MV-4-11 (cell line): ENCODE measurements at places on chromosomes 6 and 20.

DNA sequence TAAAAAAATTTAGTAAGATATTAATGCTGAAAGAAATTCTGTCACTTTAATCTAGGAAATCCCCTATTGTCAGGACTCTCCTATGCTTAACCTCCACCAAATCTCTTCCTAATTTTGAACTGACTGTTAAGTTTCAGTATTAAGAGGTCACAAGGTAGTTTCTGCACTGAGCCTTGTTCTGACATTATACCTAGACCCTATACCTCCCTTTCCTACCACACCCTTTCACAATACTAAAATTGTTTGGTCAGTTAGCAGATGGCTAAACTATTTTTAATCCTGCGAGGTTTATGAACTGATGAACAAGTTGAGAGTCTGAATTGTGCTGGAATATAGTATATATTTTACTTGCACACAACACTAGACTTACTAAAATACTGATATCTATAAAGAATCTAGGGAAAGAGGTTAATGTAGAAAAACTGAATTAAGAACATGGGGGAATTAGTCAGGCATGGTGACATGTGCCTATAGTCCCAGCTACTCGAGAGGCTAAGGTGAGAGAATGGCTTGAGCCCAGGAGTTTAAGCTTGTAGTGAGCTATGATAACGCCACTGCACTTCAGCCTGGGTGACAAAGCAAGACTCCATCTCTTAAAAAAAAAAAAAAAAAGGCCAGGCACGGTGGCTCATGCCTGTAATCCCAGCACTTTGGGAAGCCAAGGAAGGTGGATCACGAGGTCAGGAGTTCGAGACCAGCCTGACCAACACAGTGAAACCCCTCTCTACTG, 51.5 kb downstream of the HBS1L start:
- DNase-seq, result peak; percentile 32

DNA sequence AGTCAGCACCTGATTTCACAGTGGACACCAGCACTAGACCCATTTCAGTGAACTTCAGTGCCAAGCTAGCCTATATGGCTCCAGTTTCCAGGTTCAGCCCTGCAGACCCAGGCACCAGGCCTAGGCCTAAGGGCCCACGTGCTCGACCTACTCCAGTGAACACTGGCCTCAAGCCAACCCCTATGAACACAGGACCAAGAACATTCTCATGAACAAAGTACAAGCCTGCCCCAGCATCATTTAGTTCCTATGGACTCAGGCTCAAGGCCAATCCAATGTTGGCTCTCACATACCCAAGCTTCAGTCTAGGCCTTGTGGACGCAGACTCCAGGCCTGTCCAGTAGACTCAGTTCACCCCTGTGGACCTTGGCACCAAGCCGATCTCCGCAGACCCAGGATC, 385.5 kb downstream of the DHX35 start:
- no peak for DNase-seq

GRCh38 chr6:90424580-90424979, 127.9 kb upstream of the BACH2 start:
- DNase-seq, result no peak

- no peak for DNase-seq
Measured at GRCh38 chr20:60467771-60468170, 509.5 kb downstream of the CDH26 start.

- no peak for DNase-seq
Measured at GRCh38 chr6:23176883-23177282, 607.5 kb downstream of the HDGFL1 start.

GRCh38 chr6:24757611-24758010, 17.1 kb upstream of the GMNN start:
- peak; percentile 46 for DNase-seq

DNA sequence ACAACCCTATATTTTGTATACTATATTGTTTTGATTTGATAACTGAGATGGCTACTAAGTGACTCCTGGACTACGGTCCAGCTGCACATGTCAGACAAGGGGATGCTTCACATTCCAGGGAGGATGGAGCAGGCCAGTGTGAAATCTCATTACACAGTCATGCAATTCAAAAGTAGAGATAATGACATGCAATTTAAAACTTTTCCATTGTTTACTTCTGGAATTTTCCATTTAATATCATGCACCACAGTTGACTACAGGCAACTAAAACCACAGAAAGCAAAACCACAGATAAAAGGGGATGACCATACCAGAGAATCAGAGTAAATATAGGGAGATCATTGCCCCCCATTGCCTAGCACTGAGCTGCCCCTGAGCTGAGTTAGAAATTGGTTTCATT, 366.4 kb downstream of the BTBD9 start:
- no peak for DNase-seq

- peak; percentile 25 for DNase-seq
Measured at GRCh38 chr20:48706116-48706656, 121.6 kb downstream of the PREX1 start.

DNA sequence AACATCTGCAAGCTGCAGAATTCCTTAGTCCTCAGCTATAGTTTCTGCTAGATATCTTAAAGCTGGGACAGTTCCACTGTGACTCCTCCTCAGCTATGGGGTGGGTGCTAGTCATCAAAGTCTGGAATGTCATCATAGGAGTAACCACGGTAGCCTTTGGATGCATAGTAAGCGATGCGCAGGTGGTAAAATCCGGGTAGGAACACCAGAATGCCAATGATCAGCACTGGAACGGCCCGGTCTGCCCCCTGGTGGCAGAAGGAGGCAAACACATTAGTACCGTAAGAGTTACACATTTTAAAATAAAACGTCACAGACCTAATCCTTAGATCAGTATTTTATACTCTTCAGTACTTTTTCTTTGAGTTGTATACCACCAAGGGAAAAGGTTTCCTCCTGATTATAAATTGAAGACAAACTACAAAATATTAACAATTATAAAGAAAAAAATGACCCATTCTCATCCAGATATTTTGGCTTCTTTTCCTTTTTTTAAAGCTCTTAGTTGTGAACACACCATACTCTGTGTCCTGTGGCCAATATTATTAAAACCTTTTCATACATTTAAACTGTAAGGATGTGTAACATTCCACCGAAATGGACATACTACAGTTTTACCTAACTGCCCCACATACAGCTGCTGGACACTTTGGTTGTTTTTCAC, 18.9 kb downstream of the PCNA start:
- DNase-seq, result peak; percentile 40

DNA sequence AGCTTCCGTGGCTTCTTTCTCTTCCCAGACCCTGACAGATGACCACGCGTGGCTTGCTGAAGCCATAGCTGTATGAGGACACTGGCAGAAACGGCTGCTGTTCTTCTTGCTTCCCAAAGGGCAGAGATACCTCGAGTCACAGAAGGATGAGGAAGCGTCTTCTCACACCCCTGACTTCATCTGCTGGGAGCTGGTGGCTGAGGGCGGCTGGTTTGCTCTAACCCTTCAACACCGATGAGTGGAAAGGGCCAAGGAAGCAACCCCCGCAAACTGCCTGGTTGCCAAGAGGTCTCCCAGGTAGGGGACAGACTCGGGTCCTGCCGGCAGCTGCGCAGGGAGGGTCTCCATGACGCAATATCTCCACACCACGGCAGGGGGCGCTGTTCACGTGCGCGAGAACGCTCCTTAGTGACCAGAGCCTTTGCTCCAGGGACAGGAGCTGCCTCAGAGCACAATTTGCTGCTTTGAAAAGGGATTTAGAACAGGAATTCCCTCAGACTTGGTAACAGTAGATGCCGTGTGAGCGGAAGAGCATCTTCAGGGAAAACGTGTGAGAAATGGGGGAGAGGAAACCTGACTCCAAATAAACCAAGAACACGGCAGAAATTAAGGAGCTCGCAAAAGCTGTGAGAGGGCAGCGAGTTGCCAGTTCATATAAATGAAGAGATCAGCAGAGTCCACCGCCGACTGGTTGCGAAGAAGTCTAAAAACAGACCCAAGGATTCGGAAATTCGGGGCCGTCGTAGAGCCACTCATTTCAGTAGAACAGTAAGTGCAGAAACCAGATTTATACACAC, 80.2 kb downstream of the ERMARD start:
- DNase-seq, result peak; percentile 31

- no peak for DNase-seq
Measured at GRCh38 chr6:130274007-130274406, 51.3 kb upstream of the SAMD3 start.

GRCh38 chr20:19531446-19531845, 226.6 kb upstream of the RIN2 start:
- DNase-seq, result no peak

DNA sequence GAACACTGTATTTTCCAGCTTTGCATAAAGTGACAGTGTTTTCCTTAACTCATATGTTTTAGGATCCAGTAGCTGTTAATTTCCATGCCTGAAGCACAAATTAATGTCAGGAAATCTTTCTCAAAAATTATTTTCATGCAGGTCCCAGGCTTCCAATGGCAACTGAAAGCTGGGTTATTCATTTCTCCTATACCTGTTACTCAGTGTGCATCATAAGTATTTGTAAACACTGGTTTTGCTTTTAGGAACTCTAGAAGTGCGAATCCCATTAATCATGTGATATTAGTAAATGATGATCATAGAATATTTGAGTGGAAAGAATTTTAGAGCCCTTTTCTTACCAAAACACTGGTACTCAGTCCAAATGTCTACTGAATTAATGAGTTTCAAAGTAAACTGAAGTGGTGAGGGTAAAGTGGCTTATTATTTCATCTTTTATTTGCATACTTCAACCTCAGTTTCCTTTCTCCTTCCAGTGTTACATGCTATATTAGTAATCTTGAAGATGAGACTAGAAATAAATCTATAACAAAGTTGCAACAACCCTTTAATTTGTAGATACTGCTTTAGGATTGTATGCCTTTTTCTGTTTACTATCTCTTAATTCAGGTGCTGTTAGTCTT, 124.0 kb downstream of the ZFAND3 start:
- DNase-seq, result no peak

DNA sequence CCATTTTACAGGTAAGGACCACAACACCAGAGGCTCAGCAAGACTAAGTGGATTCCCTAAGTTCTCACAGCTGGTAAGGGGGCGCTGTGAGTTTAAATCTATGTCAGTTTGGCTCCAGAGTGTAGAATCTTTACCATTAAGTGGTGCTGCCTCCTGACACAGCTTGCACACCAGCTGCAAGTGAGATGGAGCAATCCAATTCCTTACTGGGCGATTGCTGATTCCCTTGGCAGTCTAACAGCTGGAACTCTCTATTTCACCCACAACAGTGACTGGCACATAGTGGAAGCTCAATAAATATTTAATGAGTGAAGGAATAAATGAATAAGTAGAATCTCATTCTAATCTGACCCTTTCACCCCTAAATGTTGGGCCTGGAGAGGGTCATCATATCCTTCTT, 176.7 kb downstream of the CLIC5 start:
- no peak for DNase-seq

- DNase-seq, result no peak
Measured at GRCh38 chr6:43256670-43257366, 13.5 kb downstream of the TTBK1 start.

- peak; percentile 16 for DNase-seq
Measured at GRCh38 chr20:53937339-53937741, 133.1 kb downstream of the BCAS1 start.

DNA sequence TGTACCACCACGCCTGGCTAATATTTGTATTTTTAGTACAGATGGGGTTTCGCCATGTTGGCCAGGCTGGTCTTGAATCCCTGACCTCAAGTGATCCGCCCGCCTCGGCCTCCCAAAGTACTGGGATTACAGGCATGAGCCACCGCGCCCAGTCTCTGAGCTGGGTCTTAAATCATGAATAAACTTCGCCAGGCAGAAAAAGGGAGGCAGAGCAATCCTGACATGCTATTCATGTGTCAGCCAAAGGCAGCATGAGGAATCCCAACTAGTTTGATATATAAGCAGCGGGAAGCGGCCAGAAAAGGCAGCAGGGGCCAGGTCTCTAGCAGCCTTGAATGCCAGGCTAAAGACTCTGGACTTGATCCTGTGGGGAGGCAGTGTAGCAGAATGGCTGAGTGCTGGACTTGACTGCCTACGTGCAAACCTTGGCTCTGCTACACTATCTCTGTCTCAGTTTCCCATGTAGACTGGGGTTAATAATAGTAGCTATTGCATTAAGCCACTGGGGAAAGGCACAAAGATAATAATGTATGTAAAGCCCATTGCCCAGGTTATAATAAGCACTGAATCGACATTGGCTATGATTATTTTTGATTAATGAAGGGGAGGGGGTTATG, 1.8 kb downstream of the PROCR start:
- no peak for DNase-seq

GRCh38 chr20:26315054-26315453, 618.4 kb upstream of the ZNF337 start:
- no peak for DNase-seq

GRCh38 chr20:61297986-61298385, 45.9 kb downstream of the CDH4 start:
- no peak for DNase-seq

GRCh38 chr20:20755674-20756319, 43.4 kb upstream of the RALGAPA2 start:
- DNase-seq, result no peak

GRCh38 chr6:19070520-19070919, 683.4 kb downstream of the RNF144B start:
- DNase-seq, result no peak

DNA sequence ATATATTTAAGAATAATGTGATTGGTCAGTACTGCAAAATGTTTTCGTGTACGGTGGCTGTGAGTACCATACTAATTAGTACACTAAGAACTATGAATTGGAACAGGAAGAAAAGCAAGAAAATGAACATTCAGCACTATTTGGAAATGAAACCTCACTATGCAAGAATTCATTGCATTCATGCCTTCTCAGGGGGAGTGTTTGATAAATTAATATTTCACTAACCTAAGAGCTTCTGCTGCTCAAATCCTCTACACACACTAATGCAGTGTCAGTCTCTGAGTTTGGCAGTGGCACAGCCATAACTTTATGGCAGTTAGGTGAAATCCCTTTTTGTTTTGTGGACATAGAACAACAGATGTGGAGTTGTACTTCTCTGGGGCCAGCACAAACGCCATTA, 60.1 kb downstream of the SLC16A10 start:
- DNase-seq, result no peak

- no peak for DNase-seq
Measured at GRCh38 chr6:45032426-45032825, 295.7 kb upstream of the RUNX2 start.

DNA sequence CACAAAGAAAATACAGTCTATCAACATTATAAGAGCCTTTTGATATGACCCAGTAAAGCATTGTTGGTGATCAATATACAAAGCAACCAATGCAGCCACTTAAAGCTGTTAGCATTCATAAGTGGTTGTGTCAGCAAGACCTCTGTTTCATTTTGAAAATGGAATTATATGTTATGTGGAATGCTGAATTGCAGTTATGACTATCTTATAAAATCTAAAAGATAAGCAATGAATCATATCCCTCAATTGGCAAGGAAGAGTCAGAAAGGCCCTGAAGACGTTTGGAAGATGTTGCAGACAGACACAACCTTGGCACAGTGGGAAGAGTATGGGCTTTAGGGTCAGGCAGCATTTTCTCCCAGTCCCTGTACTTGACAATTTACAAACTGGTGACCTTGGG, 93.8 kb upstream of the RNF217 start:
- DNase-seq, result no peak

- DNase-seq, result no peak
Measured at GRCh38 chr20:17883592-17884306, 84.8 kb downstream of the SNX5 start.

- DNase-seq, result peak; percentile 12
Measured at GRCh38 chr6:166257911-166258318, 50.3 kb downstream of the PRR18 start.

GRCh38 chr6:122678841-122679240, 68.6 kb downstream of the PKIB start:
- DNase-seq, result no peak

GRCh38 chr6:143283887-143284645, 166.4 kb downstream of the ADAT2 start:
- no peak for DNase-seq

GRCh38 chr20:45509091-45509490, 6.3 kb downstream of the SPINT3 start:
- DNase-seq, result no peak

GRCh38 chr6:38396209-38396608, 243.5 kb downstream of the BTBD9 start:
- no peak for DNase-seq
